ENCODE measurements at places on chromosomes 2 and 18.

DNA sequence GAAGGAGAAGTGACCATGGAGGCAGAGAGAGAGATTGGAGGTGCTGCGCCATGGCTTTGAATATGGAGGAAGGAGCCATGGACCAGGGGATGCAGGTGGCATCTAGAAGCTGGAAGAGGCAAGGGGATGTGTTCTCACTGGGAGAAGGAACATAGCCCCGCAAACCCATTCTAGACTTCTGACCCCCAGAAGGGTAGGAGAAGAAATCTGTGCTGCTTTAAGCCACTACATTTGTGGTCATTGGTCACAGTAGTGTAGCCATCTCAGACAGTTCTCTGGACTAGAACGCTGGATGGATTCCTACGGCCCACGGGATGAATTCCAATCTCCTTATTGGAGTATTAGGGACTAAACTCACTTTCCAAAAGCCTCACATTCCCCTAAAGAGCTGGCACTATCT is 67.8 kb downstream of the PTGR3 start:
- DNase-seq = no peak

DNA sequence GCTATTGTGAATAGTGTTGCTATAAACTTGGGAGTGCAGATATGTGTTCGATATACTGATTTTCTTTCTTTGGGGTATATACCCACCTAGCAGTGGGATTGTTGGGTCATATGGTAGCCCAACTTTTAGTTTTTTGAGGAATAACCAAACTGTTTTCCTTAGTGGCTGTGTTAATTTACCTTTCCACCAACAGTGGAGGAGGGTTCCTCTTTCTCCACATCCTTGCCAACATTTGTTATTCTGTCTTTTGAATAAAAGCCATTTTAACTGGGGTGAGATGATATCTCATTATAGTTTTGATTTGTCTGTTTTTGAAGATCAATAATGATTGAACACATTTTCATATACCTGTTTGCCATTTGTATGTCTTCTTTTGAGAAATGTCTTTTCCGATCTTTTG is 282.0 kb upstream of the SESTD1 start:
- DNase-seq = no peak

GRCh38 chr2:64086347-64087082 is 57.7 kb downstream of the PELI1 start:
- DNase-seq = no peak

DNA sequence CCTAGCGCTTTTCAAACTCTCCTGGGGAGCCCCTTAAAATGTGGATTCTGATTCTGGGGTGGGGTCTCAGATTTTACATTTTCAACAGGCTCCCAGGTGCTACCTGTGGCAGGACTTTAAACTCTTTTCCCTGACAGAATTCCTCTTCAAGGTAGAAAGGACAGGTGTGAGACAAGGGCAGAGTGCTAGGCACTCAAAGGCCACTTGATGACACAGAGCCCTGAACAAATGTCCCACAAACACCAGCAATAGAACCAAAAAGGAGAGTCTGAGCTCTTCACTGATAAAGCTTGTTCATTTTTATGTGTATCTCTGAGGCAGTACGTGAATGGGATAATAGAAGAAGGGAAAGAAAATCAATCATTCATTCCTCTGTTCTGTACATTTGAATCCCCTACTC is 77.7 kb upstream of the PELI1 start:
- no peak for DNase-seq

DNA sequence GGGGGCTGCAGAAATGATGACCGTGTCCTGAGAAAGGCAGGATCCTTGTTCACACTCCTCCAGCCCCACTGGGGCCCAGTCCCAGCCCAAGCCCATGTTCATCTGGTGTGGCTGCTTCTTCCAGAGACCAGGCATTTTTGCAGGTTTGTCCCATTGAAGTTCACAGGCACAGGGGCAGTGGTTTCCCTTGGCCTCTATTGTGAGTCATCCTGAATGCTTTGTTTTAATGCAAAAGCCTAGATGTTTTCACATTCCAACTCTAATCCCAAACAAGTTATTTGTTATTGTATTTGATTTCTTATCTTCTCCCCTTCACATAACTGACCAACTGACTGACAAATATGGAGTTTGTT is 426.4 kb upstream of the ID2 start:
- no peak for DNase-seq

DNA sequence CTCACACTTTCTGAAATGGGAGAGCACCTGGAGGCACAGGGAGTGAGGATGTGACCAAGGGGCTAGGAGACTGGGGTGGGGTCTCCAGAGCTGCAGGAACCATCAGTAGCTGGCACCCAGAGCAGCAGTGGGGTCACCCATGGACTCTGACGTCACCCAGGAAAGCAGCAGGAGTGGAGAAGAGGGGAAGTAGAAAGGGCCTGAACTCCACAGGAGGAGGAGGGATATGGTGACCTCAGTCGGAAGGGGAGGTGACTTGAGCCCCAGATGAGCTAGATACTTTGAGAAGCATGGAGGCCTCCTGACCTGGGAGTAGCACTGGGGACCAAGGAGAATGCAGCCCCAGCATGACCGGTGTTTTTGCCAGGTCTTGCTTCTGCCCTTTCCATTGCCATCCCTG is 8.8 kb downstream of the NMUR1 start:
- no peak for DNase-seq

GRCh38 chr2:191382801-191383200 is 137.6 kb downstream of the MYO1B start:
- DNase-seq = peak; percentile 53

DNA sequence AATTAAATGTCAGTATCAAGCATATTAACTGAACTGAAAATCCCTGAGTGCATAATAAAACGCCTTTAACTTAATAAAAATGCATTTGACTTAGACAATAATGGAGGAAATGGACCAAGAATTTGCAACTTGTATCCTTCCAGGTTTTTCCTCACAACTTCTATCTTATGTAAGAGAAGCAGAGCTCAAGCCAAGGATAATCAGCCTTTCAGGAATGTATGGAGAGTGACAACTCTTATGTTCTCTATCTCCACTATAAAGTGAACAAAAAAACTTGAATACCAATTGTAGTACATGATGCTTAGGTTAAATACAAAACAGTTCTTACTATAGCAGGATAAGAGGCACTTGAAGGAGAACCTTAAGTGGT is 64.8 kb upstream of the CYP26B1 start:
- DNase-seq = no peak

DNA sequence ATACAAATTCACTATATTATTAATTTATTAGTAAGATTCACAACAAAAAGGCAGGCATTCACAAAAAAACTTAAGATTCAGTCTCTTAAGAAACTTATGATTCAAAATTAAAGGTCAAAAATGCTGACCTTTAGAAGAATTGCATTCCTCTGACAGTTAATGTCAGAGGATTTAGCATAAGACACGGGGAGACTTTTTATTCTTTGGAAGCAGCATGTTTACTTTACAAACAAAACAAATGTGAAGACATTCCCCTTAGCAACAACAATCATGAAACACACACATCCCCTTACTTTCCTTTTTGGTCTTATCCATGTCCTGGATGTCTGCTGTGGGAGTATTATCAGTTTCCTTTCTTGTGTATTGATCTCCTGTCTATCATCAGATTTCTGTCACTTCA is 117.1 kb downstream of the RAD51AP2 start:
- DNase-seq = no peak

DNA sequence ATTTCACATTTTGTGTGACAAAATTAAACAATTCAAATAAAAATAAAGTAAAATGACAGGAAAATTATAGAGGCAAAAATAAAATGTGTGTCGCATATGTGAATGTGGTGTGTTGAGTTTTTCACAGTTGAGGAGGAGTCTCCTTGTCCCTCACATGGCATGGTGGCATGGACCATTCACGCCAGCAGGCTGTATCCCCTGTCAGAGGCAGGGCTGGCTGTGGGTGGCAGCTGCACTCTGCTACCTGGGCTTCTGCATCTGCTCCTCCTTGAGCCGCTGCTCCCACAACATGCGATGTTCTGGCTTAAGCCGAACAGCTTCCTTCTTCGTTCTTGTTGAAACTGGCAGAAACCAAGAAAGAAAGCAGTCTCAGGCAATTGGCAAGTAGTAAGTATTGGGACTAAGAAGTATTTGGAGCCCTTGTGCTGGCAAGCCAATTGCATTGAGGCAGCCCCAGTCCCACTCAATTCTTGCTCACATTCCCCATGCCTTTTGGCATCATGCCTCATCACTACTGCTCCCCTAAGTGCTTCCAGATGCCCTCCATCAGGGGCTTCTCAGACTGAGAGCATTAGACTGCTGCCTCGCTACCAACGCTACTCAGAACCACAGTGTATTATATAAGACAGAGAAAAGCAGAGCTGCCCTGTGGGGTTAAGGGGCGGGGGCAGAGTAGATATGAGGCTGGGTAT is 177.9 kb upstream of the NABP1 start:
- no peak for DNase-seq

GRCh38 chr18:62757399-62758010 is 42.2 kb downstream of the PHLPP1 start:
- no peak for DNase-seq

DNA sequence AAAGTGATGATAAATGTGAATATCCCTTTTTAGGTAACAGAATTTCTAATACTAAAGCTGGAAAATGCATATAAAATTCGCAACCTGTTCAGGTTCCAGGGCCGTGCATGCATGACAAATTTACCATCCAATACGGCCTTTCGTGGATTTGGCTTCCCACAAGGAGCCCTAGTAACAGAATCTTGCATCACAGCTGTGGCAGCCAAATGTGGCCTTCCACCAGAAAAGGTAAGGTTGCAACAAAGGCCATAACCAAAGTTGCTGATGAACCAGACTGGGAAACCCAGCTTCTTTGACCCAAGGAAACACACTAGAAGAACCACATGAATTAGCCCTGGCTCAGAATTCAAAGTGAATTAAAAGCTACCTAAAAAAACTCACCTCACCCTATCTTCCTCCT is 49.6 kb upstream of the BZW1 start:
- DNase-seq = no peak

- DNase-seq = no peak
Measured at GRCh38 chr2:65919550-65920188, 487.3 kb upstream of the SPRED2 start.

DNA sequence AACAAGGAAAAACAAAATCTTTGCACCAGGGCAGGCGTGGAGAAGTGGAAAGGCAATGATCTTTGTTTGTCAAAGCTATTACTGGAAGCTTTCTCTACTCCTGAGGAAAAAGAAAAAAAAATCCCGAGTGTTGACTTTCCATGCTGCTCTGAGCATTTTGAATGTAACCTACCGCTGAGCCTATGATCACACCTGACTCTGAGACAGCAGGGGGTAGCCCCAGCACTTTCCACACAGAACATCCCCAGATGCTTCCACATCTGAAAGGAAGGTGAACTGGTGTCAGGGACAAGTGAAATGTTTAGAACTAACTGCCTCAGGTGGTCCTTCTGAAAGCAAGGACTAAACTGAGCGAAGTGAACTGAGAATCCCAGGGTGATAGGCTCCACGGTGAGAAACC is 1315.1 kb upstream of the DDX18 start:
- DNase-seq = no peak

DNA sequence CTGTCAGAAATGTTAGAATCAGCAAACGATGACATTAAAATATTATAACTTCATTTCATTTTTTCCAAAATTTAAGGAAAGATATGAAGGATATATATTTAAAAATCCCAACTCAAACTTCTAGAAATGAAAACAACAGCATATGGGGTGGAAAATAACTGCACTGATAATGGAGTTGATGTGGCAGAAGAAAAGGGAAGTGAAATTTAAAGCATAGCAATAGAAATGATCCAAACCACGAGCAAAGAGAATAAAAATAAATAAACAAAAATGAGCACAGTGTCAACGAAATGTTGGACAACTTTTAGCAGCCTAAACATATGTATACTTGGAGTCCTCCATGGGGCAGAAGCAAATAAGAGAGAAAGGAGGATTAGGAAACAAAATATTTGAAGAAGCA is 280.2 kb downstream of the KCNJ3 start:
- no peak for DNase-seq

GRCh38 chr18:69691008-69691760 is 256.5 kb downstream of the CD226 start:
- DNase-seq = no peak

DNA sequence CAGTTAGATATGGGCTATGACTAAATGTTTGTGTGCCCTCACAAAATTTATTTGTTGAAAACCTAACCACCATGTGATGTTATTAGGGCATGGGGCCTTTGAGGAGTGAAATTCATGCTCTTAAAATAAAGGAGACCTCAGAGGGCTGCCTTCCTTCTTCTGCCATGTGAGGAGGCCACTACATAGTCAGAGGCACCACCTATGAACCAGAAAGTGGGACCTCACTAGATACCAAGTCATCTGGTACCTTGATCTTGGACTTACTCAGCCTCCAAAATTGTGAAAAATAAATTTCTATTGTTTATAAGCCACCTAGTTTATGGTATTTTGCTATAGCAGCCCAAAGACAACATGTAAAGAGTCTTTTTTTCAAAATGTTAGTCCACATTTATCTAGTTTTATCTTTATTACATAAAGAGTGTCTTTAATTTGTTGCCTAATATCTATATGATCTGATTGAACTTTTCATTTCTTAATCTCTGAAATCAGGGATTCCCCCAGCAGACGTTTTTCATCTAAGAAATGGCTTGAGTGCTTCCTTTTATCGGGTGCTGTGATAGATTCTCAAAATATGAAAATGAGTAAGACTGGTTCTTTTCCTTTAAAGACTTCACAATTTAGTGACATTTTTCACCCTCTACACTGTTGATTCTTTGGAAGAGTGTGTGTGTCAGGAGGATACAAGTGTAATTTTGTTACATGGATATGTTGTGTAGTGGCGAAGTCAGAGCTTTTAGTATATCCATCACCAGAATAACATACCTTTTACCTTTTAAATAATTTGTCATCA is 34.2 kb downstream of the PMS1 start:
- DNase-seq = no peak

GRCh38 chr2:179129574-179130238 is 79.8 kb upstream of the CCDC141 start:
- no peak for DNase-seq

DNA sequence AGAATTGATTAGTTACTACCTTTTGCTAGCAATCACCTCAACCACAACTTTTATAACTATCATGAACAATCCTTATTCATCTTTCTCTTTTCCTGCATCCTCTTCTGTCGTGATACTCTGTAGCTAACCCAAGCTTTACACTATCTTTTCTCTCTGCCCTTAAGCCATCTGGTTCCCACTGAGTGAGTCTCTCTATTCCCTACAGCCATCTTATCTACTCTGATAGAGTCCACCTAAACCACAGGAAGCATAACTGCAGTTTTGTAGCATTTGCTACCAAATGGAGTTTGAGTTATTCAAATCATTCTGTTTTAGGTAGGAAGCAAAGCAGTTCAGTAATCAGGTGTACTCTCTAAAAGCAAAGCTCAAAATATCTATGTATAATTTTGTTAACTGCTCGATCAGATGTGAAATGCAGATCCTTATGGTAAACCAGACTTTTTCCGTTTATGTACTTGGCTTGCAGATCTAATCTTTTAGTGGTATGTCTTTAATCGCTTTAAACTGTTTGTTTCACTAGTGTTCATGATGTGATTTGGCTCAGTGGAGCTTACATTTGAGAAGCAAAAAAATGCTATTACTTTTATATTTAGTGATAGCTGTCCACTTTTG is 91.0 kb downstream of the CSRNP3 start:
- no peak for DNase-seq

GRCh38 chr2:172066394-172066886 is 18.9 kb upstream of the DLX1 start:
- DNase-seq = no peak

- DNase-seq = no peak
Measured at GRCh38 chr2:177746358-177746757, 326.2 kb downstream of the PDE11A start.
